HFFc6 (cell line): ENCODE measurements at places on chromosomes 12 and 14. TPM values are rescaled to one million over a fixed set of nuclear protein-coding genes. Genes with fewer than 3 reads are reported as not detected.

DNA sequence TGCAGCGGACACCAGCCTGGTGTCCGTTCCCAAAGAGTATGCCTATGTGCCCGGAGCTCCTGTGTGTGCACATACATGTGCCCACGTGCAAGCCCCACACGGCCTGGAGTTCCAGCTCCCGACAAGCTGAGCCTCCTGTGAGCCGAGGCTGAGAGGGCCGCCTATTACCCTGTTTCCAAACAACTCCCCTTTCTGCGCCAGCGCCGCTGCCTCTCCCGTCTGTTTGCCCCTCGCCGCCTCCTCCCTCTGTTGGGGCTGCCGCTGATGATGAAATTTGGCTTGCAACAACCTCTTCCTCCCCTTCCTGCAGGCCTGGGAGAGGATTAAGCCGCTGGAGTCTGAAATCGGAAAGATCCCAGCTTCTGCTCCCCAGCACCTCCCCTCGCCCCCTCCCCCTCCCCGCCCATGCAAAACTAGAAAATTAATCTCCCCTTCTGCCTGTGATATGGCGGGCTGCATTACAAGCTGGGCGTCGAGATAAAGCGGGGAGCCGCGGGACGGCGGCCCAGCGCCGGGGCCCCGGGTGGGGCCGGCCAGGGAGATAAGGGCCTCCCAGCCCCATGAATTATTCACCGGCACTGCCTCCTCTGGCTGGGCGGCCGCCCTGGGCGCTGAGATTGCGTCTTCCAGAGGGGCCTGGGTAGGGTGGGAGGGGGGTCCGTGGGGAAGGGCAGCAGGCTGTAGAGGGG is 6.8 kb upstream of the ASIC1 start:
- no peak for DNase-seq

- no peak for DNase-seq
Observed at GRCh38 chr12:62860501-62861411, 74.2 kb downstream of the PPM1H start.

Gene SARNP
- total RNA-seq, result 70.9 to 80.5 TPM (median 75.9 TPM) in 3 replicates

DNA sequence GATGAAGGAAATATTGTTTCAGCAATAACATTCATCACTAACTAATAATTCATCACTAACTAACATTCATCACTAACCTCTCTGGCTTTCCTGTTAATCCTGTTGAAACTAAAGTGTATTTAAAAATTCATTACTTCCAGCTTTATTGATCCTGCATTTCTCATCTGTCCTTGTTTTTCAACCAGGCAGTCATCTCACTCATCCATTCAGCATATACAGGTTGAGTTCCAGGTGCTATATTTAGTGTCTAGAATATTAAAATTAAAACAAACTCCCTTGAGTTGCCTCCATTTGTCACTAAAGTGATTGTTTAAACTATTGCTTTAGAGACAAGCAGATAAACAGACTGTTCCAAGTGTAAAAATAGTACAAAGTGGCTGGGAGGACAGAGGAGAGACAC is 58.1 kb downstream of the ATXN7L3B start:
- no peak for DNase-seq

Gene C1R
- total RNA-seq, result 9.3 to 34.6 TPM (median 10.5 TPM) in 3 replicates

DNA sequence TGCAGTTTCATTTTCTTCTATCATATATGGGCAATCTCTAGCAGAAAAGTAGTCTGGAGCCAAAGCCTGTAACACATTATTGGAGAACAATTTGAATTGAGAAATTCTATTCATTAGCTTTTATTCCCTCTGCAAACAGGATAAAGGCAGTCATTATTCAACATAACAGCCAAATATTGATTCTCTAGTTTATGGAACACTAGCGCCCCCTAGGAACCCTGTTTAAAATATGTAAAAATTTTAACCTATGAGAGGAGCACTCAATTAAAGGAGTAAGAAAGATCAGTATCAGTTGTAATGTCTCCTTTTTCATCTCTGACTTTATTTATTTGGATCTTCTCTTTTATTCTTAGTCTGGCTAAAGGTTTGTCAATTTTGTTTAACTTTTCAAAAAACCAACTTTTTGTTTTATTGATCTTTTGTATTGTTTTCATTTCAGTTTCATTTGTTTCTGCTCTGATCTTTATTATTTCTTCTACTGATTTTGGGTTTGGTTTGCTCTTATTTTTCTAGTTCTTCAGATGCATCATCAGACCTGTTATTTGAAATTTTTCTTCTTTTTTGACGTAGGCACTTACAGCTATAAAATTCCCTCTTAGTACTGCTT is 4.8 kb upstream of the LMNTD1 start:
- peak; percentile 60 for DNase-seq

- no peak for DNase-seq
Observed at GRCh38 chr12:99809909-99810308, 162.4 kb downstream of the GARIN6 start.

Gene PLEKHH1
- total RNA-seq, result 0.16 and 0.28 TPM in 2 replicates

DNA sequence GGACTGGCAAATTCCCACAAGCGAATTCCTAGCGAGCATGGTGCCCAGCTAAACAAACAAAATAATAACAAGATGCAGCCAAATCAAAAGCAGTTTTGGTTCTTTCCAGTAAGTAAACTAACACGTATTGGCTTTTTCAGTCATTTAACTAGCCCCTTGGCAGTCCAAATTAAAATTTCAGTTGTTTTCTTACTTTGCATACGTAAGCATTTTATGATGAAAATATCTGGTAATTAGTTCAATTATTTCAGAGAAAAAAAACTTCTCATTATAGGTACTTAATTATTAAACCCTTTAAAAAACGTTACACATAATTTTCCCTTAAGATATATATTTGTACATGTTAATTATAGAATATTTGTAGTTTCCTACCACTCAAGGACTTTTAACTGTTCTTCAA is 70.1 kb downstream of the ST8SIA1 start:
- no peak for DNase-seq

DNA sequence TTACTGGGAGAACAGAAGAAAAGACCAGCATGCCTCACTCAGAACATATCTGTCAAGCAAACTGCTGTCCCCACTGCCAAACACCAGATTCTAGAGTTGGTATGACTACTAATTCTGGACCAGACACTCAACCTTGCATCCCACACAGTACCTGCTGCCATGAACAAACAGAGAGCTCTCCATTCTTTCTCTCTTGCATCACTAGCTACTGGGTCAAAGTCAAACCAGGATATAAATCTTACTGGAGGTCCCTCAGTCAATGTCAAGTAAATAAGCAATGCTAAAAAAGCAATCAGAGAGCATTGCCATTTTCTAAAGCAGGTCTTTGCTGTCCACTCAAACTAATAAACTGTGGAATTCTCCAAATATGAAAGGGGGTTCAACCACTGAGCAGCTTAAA is 452.4 kb upstream of the SEL1L start:
- DNase-seq, result no peak
